ENCODE measurements at places on chromosomes 13 and 19.

- DNase-seq = no peak
These were observed 26.4 kb upstream of the DPP9 start for GRCh38 chr19:4749870-4750590.

GRCh38 chr13:49681842-49682435 lies 9.3 kb downstream of the EBPL start:
- DNase-seq = no peak

DNA sequence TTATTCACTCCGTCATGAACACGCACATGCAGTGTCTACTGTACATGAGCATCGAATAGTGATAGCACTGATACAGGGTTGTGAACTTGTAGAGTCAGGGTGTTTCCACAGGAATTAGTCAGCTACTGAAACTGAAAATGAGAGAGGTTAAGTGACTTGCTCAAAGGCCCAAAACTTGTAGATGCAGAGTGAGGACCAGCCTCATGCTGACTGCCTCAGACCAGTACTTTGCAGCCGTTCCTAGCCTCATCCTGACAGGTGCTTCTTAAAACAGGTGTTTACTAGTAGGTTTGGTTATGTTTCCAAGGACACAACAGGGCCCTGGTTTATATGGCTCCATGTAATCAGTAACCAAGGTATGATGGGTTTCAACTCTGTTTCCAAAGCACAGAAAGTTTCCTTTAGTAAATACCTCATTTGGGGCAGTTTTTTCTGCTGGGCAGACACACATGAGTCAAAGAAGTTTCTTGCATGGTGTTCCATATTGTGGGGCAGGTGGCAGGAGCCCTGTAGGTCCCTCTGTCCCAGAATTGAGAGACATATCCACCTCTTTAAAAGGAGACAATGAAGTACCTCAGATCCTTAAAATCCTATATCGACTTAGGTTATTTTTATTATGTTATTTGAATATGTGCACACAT lies 16.0 kb downstream of the FGF9 start:
- DNase-seq = no peak

DNA sequence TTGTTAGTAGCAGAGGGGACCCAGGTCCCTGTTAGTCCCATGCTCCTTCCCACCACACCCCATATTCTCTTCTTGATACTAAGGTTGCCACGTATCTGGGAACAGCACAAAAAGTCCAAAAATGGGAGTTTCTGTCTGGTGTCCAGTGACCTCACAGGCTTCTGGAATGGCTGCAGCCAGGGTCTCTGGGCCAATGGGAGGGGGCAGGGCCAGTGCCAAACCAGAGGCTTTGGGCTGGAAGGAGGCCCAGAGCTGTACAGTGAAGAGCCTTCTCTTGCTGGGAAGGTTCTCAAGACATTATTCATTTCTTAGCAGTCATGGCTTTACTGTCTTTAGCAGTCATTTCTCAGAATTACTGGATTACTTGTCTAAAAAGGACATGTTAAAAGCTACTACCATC lies 119.2 kb downstream of the FRY start:
- no peak for DNase-seq

GRCh38 chr13:43664700-43665191 lies 122.0 kb downstream of the ENOX1 start:
- no peak for DNase-seq

- no peak for DNase-seq
These were observed 1280.8 kb upstream of the PCDH20 start for GRCh38 chr13:62696490-62696889.

DNA sequence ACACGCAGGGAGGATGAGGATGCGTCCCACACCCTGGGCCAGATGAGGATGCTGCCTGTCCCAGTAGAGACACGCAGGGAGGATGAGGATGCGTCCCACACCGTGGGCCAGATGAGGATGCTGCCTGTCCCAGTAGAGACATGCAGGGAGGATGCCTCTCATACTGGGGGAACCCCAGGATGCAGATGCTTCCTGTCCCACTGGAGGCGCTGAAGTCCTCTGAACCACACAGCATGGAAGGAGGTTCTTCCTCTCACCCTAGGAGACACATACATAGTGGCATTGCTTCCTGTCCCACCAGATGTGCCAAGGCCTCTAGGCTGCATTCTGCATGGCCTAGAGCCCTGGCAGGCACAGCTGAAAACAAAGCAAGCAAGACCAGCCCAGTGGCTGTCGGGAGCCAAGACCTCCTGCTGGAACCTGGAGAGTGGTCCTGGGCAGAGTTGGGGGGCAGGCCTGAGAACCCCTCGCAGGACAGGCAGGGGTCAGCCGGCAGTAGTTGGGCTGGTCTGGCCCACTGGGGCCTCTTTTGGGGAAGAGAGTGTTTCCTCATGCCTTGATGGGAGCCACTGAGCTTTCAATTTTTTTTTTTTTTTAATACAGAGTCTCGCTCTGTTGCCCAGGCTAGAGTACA lies 4.3 kb downstream of the HPN start:
- no peak for DNase-seq

DNA sequence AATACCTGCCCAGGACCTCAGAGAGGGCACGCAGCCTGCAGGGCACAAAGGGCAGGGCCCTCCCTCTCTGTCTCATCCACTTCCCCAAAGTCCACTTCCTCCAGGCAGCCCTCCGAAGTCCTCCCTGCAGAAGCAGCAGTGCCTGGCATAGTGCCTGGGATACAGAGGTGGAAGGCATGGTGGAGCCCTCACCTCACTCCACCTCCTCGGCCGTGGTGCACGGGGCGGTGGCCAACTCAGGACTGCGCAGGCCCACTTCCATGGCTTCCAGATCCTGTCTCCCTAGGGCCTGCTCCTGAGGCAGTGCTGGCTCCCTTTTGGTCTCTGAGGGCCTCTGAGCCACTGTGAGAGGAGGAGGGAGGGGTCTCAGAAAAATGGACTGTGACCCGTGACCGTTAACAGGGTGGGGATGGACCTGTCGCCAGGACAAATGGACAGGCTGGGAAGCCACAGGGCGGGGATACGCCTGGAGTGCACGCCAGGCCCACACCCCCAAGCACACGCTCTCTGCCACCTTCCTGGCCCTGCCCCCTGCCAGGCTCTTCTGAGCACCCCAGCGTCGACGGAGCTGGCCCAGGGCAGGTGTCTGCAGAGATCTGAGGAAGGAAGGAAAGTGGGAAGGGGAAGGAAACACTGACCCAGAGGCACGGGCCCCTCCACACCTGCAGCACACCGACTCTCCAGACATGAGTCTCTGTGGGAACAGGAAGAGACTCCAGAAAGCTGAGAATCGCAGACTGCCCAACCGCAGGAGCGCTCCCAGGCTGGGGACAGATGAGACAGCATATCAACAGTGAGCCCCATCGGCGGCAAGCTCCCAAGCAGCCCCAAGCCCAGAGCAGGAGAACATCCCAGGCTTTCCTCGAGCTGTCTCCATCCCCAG lies 8.4 kb downstream of the REXO1 start:
- no peak for DNase-seq

DNA sequence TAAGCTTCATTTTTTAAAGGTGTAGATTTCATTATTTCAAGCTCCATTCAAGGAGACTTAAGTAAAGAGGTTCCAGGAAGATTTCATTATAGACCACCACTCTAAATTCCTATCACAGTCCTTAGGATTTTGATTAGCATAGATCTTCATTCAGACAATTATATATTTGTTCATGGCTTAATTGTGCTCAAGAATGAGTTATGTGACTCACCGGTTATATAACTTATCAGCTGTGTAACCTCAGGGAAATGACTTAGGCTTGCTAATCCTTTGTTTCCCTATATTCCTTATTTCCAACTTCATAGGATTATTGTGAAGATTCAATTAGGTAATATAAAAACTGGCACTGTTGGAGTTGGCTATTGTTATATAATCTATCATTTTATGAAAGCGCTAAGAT lies 632.8 kb upstream of the SPRY2 start:
- DNase-seq = no peak

GRCh38 chr13:111893071-111893606 lies 173.8 kb upstream of the SOX1 start:
- DNase-seq = no peak

GRCh38 chr13:110421696-110422385 lies 114.8 kb downstream of the COL4A2 start:
- no peak for DNase-seq

- no peak for DNase-seq
These were observed 9.7 kb downstream of the FUT2 start for GRCh38 chr19:48705431-48705830.

DNA sequence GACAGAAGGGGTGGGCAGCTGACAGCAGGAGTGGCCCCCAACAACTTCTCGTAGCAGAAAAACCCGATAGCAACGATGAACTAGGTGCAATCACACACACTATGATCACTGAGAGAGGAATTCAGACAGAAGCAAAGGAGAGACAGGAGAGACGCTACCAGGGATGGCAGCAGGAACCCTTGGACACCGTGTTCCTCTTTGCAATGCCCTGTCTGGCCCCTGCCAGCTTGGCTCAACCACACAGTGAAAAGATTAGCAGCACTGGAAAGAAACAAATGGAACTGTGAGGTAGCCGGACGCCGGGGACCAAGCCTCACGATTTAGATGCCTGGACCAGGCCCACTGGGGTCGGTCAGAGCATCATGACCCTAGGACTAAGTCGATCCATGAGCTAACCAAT lies 23.6 kb downstream of the DCAF15 start:
- DNase-seq = no peak

GRCh38 chr19:35228177-35228930 lies at the start of gene FAM187B:
Gene FAM187B (minus strand): TSS chr19:35228739. CDS start chr19:35228680, 59 bp downstream.
- DNase-seq = no peak

DNA sequence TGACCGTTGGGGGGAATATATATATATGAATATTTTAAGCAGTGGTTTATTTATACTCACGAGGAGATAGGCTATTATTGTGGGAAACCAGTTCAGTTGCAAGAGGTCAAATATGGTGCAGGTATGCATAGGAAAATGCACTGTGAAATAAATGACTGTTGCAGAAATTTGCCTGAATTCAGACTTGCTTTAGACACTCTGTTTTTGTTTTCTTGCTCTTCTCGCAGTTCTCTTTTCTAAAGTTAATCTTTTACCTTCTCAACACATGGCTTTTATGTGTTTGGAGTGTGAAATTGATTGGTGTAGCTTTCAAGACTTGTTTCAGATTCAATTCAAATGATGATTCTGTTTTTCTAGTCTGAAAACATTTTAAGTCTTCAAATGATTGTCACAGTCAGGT lies 109.7 kb downstream of the LRCH1 start:
- DNase-seq = no peak
